G401 (cell line): ENCODE measurements at places on chromosomes 5 and 9. TPM values are rescaled to one million over a fixed set of nuclear protein-coding genes. Genes with fewer than 3 reads are reported as not detected.

DNA sequence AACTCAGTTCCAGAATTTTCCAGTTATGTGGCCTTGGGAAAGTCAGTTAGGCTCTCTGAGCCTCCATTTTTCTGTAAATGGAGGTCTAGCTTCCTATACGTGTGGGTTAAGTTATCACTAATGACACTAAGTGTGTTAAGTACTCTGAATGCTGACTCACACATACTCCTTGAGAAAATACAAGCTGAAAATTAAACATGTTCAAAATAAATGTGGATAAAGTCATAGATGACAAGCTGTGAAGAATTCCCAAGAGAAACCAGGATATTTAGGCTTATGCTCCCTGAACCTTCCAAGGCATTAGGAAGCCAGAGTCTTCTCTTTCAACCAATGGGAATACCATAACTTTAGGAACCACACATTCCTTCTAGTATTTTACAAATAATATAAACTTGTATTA is 58.1 kb downstream of the ABCA1 start:
- DNase-seq: no peak

DNA sequence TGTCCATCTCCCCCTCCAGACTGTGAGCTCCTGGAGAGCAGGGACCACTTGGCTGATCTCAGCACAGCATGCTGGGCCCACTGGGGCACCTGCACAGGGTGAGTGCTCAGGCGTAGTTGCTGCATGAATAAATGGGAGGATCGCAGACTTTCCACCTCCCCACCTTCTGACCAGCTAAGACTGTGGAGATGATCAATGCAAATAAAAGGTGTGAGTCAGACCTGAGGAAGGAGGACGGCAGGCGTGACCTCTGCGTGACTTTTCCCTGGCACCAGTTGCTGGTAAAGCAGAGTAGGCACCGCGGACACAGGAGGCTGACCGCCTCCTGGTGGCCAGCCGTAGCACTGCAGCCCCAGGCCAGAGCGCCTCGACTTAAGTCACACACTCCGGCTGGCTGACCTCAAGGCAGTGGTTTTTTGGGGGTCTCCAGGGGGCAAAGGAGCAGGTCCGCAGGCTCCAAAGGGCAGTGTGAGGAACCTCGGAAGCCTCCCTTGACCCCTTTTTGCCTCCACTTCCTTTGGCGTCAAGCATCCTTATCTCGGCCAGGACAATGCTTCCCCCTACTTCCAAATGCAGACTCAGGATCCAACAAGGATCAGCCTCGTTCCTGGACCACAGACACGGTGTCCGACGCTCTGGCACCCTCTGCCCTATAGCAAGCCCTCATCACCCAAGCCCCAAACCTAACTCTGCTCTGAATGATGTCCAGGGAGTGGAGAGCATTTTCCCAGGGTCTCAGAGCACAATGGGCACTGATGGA is 12.7 kb upstream of the TDRD7 start:
- DNase-seq: no peak

GRCh38 chr9:90142580-90142979 is 500.0 kb downstream of the DIRAS2 start:
- DNase-seq: peak; percentile 52

- DNase-seq: no peak
Observed at GRCh38 chr5:22306011-22306410, 547.1 kb downstream of the CDH12 start.

GRCh38 chr9:96113032-96113431 is 188.9 kb downstream of the HSD17B3 start:
- peak; percentile 72 for DNase-seq

IL3 gene
- not detected in 2 replicates for total RNA-seq

DNA sequence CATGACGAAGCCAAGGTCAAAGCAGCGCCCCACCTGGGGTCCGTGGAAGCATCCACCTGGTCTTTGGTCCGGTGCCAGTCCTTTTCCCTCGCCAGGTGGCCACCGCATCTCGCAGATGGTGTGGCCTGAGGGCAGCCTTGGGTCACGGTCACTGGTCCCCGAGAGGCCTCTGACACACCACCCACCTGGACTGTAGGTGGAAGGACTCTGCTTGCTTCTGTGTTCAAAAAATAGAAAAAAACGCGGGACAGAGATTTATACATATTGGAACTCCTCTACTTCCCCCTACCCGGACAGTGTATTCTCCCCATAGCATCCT is 466 bp upstream of the TTC39B start:
- DNase-seq: no peak

DNA sequence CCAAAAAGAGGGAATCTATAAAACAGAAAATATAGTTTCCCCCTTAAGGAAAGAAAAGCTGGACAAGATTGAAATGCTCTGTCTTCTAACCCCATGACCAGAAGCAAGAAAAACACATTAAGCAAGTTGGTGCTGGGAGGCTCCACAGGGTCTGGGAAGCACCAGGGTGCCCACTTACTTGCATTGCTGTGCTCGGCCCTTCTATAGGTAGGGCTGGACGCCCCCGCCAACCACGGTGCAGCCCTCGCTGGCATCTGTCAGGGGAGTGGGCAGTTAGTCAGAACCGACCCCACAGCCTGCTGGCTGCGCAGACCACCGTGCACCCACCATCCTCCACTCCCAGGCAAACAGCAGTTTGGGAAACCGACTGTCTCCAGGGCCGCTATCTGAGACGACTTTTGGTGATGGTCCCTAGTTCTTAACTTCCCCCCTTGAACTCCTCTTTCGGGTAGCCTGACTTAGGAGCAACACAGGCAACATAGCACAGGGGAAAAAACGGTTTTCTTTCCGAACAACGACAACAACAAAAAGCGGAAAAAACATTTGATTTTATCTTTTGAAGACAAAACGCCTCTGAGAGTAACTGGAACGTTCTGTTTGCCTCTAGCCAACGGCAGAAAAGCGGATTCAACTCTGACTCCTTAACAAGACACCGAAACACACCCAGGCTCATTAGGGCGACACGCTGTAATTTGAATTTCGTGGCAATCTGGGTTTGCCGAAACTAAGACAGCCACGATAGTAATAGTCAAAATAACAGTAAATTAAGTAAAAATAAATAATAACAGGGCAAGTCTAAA is 3.9 kb downstream of the IRX2 start:
- DNase-seq: no peak

PAEP gene
- total RNA-seq: not detected in 2 replicates

SPINK4 gene
- total RNA-seq: not detected in 2 replicates

SCGB3A2 gene
- total RNA-seq: not detected in 2 replicates

GABBR2 gene
- total RNA-seq: not detected in 2 replicates

- DNase-seq: no peak
Observed at GRCh38 chr5:142664636-142665035, 21.3 kb downstream of the FGF1 start.

- no peak for DNase-seq
Observed at GRCh38 chr9:128106940-128107467, 20.5 kb downstream of the PTGES2 start.

DNA sequence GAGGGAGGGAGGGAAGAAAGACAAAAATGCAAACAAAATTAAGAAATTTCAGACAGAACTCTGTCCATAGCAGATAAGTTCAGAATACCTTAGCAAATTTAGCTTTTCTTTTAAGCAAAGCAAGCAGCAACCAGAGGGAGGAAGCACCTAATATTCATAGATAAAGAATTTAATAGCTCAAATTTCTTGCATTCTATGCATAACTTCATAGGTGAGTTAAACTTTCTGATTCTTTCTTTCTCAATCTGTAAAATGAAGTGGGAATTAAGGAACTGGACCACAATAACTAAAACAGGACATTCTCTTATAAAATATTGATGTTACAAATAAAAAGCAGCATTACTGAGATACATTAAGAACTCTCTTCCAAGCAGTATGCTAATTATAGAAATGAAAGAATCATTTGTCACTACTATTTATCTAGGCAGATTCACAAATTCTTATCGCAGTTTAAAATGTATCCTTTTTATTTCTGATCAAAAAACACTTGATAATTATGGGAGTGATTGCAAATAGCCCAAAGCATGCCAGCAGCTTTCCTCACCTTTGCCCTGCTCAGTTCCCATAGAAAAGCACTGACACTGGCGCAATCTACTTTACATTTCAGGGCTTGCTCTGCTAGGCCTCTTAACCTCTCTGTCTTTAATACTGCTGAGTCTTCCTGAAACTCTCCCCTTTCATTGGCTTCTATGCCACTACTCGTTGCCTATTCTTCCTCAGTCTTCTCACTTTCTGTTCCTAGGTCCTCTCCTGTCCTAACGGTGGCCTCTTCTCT is 341.8 kb downstream of the PIK3R1 start:
- no peak for DNase-seq

CD74 gene
- 118 and 123 TPM in 2 replicates for total RNA-seq
